Inflammatory macrophage treated with lipopolysaccharide for 4 hours (primary cell): ENCODE measurements at places on chromosomes 6 and 20.

DNA sequence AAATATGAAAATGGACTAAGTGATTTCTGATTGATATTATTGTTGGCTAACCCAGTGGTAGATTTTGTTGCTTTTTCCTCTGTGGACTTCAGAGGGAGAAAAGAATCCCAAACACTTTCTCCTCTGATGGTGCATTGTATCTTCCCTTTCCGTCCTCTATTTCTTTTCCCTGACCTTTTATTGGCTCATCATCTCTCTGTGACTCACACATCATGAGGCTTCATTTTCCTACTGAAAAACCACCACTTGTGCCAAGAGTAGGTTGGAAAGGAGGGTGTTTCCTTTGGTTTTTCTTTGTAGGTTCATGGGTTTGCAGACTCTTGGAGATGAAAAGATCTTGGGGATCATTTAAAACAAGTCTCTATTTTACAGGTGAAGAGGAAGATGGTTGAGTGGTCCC is 311.7 kb upstream of the JAG1 start:
- peak; percentile 32 for DNase-seq

DNA sequence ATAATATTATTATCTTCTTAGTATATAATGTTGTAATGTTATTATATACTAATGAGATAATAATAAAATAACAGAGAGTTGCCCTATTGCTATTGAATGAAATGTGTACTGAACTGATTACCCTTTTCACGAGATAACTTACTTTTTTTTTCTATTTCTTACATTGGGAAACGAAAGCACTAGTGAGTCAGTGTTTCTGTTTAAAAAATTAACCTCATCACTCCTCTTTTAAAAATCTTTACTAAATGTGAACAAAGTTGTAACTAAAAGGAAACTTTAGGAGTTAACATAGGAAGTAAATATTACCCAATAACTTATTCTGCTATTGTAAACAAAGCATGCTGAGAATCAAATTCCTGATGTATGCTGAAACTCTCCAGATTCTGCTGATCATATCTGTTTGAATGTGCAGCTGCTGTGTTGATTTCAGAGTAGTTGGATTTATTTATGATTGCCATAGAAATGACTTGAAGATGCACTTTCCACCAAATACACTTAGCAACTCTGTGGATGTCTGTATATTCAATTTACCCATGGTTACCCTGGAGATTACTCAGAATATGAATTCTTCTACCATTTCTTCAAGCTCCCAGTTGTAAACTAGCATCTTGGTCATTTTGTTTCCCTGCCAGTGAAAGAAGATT is 523.4 kb downstream of the TENT5A start:
- no peak for DNase-seq

DNA sequence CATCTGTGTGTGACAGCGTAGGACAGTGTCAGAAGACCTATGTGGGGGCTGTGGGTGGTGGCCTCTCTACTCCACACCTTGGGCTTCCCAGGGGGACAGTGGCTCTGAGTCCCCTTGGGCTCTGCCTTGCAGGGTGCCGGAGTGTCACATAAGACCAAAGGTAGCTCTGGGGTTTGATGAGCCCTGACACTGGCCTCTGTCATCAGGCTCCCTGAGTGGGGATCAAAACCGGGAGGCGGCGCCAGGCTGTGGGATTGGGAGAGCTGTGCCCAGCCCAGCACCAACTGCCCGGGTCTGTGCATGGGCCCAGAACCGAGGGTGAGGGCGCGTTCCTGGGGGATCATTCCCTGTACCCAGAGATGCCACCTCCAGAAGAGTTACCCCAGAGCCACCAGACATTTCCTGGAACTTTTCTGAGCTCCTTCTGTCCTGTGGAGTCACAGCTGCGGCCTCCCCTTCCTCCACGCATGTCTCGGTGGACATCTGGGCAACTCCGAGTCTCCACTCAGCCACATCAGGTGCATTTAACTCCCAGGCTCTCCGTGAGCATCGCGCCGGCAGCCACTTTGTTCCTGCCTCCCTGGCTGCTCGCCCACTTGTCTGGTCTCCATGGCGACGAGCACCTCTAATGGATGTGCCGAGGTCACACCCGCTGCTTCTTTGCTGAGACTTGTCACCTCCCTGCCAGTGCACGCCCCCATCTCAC is 94.7 kb downstream of the TMEM242 start:
- no peak for DNase-seq

DNA sequence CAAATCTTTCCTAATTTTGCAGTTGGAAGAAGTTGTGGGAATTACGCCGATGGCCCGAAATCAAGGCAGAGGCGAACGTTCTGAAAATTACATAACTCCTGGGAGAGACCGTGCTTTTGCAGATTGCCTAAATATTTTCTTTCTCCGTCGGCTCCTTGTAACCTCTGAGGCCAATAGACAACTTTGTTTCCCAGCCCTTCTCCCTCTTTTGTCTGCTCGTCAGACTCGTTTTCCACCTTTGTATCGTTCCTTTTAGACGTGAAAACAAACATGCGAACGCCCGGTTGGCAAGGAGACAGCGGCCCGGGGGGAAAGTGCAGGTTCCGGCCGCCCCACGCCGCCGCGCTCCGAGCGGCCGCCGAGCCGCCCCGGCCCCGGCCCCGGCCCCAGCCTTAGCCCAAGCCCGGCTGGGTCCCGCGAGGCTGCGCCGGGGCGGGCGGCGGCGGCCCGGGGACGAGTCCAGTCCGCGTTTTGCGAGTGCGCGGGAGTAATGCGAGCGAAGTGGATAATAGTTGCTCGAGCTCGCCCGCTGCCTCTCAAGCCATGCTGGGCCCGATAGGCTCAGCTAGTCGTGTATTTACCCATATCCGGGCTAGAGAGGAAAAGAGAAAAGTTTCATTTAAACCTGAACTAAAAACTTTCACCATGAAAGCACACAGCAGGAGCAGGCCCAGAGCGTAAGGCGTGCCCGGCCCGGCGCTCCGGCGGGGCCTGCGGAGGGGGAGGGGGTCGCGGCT is at the start of gene ARID1B:
ARID1B (plus strand) TSS at position 539 of the 737 bp plus-strand sequence. CDS start 303 bp downstream, outside the sequence.
- peak; percentile 77 for DNase-seq

GRCh38 chr6:81328700-81329099 is 423.8 kb downstream of the TENT5A start:
- no peak for DNase-seq

- no peak for DNase-seq
Observed at GRCh38 chr6:40348591-40348990, 238.6 kb downstream of the LRFN2 start.

GRCh38 chr20:3046677-3047462 is 1.0 kb downstream of the MRPS26 start:
- no peak for DNase-seq

DNA sequence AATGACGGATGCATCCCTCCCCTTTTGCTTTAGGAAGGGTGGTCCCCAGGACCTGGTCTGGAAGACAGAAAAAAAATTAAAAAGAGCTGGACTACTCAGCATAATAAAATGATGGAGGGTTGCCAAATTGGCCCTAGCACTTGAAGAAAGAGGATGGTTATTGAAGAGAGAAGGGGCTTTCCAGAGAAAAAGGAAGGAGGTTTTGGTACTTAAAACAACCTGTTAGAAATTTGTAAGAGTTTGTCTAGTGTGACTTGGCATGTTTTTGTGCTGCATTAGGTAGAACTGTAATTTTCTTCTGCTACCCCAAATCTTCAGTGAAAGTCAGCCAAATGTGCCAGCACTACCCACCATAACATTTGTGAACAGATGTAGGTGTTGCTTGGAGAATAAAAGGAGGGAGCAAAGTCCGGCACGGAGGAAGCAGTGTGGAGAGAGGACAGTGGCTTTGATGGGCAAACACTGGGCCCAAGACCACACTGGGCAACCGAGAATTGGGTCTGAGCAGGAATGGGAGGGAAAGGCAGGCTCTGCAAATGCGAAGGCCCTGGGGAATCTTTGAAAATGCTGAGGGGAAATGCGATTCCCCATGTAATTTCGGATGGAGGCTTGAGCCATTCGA is 160.9 kb downstream of the QRSL1 start:
- no peak for DNase-seq

DNA sequence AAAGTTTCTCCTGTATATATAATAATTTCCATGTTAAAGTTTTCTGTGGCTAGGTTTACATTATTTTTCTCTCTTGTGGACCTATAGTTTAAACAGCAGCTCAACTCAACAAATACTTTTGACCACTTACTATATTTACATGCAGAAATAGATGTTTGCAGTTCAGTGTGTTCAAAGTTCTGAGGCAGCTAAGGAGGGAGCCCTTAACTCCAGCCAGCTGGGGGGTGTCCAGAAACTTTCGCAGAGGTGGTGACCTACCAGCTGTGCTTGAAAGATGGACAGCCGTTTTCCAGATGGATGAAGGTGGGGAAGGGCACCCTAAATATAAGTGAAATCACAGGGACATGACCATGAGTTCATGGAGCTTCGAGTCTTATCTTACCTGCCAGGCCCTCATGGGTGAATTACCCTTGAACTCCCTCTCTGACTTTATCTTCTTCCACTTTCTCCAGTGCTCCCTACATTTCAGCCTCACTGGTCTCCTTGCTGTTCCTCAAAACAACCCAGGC is 33.4 kb downstream of the DHX35 start:
- DNase-seq, result no peak

GRCh38 chr6:52632011-52632410 is 38.9 kb upstream of the TMEM14A start:
- DNase-seq, result no peak

DNA sequence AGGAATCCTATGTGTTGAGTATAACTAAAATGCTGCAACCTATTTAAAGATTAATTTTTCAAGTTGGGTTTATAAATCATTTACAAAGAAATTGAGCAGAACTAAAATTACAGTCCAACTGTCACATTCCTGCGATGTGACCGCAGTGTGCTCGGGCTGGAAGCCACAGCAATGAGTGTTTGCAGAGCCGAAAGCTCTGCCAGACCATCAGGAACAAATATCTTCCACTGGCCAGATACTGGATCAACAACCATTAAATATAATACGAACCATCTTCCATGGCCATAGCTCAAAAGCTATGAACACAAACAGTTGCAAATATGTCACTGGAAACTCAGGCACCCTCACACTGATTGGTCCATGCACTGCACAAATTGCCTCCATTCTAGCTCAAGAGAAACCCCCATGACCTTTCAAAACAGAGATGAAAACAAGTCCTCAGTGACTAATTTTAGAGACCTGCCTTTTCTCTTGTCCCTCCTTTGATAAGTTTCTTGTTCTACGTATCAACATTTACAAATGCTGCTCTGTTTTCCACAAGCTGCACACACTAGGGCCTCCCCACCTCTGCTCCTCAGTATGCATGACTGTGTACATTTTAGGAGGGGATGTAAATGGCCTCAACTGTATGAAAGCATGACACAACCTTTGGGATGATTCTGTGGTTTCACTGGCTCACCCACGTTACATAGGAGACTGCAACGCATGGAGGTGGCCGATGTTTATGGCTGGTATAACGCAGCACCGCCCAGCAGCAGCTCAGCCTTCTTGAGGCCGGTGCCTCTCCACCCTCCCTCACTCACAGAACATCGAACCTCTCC is 171.7 kb downstream of the WDR27 start:
- DNase-seq, result no peak

DNA sequence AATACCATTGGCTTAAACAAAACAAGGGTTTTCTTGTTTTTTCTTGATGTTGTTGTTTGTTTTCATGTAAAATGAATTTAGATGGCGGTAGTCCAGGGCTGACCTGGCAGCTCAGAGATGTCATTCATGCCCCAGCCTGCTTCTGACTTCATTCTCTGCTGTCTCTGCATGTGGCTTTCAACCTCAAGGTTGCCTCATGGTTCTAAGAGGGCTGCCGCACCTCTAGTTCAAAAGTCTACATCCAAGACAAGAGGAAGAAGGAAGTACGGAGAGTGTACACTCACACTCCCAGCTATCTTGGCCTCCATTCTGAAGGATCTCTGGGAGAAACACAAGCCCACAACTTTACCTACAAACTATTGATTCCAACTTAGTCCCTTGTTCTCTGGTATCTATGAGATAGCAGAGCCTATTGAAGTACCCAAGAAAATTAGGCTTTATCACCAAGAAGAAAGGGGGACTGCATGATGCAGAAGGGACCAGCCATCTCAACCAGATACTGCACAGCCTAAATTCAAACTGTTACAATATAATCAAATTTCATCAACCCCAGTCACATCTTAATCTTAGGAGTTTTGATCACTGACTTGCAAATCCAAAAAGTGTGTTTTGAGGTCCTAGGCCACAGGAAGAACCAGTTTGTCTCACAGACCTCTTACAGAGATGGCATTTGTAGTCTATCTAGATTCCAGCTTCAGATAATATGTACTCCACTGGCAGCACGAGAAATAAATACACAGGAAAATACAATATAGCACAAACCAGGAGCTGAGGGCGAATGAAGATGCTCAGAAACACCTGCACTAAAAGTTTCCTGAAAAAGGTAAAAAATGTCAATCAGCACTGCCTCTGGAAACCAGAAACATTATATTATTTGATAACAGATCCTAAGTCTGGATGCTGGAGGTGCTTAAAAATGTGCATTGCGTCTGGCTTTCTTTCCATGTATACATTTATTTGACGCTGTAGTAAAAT is 866 bp upstream of the BTN3A3 start:
- DNase-seq, result no peak

DNA sequence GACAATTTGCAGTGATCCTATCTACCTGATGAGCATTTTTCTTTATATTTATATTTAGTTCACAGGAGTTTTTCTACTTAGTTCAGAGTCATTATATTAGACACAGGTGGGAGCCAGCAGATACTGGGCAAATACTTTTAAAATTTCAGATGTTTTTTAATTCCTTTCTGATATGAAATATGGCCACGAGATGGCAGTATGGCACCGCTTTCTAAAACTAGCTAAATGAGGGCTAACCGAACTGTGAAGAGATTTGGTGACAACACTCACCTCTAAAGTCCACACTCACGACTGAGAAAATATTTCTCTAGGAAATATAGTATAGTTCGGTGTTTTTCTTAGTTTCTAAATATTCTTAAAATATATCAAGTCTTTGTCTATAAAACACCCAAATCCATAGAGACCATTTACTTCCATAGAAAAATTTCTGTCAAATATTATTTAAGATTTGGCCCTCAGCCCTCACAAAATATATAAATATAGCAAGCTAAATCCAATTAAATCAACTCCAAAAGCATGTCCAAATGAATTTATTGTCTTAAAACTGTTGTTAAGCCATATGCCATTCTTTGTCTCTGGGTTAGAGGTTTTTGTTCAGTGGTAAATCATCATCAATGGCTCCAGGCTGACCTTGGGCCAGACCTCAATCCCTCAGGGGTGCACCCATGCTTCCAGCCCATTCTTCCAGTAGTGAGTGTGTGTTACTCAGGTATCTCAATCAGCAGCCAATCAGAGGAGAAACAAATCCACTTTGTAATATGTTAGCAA is 63.6 kb downstream of the HUS1B start:
- DNase-seq, result peak; percentile 56

- DNase-seq, result no peak
Observed at GRCh38 chr20:54255157-54255556, 47.3 kb downstream of the PFDN4 start.

DNA sequence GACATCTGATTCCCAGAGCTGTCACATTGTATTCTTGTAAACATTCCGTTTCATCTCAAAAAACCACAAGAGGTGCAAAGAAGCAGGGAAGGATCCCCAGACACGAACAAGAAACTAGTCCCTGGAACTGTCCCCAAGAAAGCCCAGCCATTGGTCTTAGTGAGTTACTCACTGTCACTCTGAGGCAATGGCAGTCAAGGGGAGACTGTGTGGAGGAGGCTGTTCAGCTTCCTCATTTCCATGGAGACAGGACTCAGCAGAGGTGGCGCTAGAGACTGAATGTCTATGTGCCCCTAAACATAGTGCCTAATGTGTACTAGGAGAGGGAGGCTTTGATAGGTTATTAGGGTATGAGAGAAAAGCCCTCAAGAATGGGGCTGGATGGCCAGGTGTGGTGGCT is 11.1 kb downstream of the ULBP1 start:
- DNase-seq, result peak; percentile 65
